Fibroblast of pulmonary artery (primary cell): ENCODE measurements at places on chromosomes 7 and 10.

DNA sequence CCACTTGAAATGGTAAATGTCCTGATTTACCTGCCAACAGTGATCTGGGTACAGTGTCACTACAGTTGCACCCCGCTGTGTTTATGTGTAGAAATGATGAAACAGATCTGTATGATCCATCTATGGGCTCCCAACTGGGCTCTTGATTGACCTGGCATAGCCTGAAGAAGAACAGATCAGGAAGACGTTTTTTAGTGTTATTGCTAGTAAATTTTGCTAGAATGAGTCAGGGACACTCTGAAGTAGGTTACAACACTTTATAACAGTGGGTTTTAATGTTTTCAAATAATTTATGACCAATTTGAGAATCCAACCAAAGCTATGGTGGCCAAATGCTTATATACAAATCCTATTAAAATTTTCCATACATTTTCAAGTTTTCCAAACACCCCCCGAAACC is 110.3 kb downstream of the DKK1 start:
- no peak for DNase-seq

GRCh38 chr7:149355390-149356048 is 93.5 kb downstream of the ZNF783 start:
- DNase-seq = no peak

- no peak for DNase-seq
Observed at GRCh38 chr10:9656386-9656785, 1361.3 kb upstream of the CELF2 start.

- peak; percentile 39 for DNase-seq
Observed at GRCh38 chr10:105837951-105838350, 1196.9 kb downstream of the SORCS3 start.

- DNase-seq = no peak
Observed at GRCh38 chr7:44063547-44063893, 1.8 kb downstream of the PGAM2 start.

DNA sequence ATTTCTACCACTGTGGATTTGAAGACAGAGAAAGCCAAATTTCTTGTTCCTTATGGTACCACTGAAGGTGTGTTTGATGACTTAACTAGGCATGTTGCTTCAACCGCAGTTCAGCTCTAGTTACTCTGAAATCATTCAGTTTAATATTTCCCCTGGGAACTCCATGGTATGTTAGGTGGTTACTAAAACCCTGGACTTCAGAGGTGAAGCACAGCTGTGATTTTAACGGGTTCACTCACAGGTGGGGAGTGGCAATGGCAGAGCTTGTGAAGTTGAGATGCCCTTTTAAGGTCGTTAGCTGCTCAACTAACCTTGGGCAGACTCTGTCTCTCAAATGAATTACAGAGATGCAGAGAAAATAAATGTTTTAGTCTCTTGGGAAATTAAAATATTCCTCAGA is 163.6 kb upstream of the PHYHIPL start:
- no peak for DNase-seq

- no peak for DNase-seq
Observed at GRCh38 chr10:116429288-116429977, 1.8 kb downstream of the PNLIPRP3 start.

DNA sequence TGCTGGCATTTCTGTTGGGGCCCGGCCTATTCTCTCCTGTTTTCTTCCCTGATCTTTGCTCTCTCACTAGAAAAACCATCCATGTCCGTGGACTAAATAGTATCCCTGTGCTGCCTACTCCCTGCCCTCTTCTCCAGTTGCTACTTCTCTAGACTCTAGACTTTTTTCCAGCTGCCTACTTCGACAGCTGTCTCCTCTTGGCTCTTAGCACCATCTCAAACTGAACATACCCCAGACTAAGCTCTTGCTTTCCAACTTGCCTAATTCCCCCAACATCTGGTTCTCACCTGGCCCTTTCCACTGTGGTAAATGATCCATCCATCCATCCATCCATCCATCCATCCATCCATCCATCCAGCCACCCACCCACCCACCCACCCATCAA is 19.5 kb downstream of the ADCYAP1R1 start:
- no peak for DNase-seq

DNA sequence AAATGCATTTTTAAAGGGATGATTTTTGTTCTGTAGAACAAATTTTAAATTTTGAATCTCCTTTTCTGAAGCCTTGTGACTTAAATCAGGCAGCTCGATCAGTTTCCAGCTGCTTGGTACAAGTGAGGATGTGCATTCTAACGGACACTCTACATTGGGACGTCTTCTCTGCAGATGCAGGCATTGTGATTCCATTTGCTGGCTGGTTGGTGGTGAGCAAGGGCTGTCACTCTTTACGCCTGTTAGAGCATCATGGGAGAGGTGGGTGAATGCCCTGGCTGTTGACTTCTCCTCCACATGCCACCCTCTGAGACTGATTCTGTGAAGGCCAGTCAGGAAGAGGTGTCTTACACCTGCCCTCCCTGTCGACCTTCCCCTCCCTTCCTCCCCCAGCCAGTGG is 240.5 kb upstream of the RNF32 start:
- no peak for DNase-seq

DNA sequence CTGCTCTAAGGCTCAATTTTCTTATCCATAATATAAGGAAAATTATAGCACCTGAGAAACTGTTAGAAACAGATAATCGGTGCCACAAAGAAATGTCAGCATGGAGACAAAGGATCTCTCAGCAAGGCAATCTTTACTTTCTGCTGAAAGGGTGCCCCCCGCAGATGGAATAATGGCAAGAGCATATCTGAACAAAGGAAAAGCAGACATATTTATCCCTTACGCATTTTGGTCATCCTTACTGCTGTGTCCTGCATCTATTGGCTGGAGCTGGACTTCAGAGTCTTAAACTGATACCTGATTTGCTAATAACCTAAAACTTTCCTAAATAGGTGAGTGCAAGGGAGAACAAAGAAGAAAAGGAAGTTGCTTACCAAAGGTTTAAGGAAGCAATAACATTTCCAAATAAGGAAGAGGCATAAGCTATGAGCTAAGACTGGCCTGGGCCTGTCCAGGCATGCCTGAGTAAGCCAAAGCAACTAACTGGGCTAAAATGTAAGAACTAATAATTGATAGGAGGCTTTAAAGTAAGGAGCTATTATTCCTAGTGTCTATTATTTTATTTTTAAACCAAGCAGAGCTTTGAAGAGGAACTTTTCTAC is 39.6 kb upstream of the ELMO1 start:
- peak; percentile 1 for DNase-seq

- no peak for DNase-seq
Observed at GRCh38 chr10:132388891-132389432, 8.0 kb upstream of the PWWP2B start.

DNA sequence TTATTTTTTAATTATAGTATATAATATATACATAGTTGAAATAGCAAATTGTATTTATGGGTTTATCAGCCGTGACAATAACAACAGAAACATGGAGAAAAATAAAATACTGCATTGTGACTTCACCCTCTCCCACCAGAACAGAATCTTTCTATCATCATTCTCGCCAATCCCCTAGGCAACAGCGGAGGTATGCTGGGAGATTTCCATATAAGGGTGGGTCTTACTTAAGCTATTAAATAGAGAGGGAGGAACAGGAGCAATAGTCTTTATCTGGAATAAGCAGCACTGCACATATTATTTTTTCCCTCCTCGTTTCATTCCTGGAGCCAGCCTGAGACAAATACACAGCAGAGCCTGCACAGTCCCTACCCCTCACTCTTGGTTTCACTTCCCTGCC is 1214.9 kb downstream of the XPNPEP1 start:
- DNase-seq = no peak

GRCh38 chr7:74430961-74431466 is 22.7 kb upstream of the GTF2IRD1 start:
- no peak for DNase-seq

- no peak for DNase-seq
Observed at GRCh38 chr7:2724453-2725177, 36.6 kb downstream of the AMZ1 start.

GRCh38 chr10:58473976-58474375 is 38.7 kb upstream of the BICC1 start:
- DNase-seq = no peak

DNA sequence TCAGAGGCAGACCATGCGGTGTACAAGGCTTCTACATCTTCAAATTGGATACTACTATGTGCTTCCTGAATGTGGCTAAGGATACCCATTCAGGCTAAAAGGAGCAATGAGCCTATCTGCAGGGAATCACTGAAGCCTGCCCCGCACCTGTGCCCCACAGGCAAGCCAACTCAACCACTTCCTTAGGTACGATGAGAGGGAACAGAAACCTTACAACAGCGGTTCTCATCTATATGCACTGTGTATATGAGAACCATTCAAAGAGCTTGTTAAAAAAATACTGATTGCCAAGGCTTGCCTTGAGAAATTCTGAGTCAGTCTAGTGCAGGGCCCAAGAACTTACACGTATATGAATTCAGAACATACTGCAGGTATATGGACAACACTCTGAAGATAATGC is 679.6 kb downstream of the PARD3 start:
- no peak for DNase-seq

DNA sequence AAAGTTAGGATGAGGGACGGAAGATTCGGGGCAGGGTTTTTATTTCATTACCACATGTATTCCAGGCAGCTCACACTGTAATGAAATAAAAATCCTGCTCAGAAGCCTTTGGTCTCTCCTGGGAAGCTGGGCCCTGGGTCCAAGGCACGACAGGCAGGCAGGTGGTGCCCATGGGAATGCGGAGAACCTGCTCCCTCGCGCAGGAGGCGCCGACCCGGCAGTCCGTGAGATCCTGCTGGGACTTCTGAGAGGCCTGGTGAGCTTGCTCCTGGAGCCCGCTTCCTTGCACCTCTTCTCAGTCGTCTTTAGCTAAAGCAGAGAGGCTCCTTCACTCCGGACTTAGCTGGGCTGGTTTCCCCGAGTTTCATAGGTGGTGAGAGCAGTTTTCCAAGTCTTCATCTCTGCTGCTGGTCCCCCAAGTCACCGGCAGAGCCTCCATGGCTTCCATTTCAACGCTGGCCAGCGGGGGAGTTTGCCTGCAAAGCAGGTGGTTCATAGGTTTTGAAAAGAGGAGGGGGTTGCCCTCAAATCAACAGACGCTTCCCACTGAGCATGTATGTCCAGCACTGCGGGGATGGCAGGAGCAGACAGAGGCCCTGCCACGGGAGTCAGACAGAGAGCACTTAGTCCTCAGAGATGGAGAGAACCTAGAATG is 24.5 kb downstream of the IL15RA start:
- DNase-seq = no peak

DNA sequence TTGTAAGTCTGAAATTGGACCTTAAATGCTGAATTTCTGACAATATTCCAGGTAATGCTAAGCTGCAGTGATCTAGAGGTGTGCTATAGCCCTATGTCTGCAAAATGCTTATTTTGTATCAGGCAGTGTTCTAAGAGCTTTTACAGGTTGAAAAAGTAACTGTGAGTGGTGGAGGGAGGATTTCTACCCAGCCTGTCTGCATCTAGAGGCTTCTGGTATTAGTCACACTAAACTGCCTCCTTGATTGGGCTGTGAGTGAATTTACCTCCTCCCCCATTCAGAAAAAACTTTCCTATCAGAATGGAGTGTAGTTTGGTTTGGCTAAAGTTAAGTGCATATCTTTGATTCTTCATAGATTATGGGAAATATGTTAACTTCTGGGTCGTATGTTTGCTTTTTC is 56.8 kb downstream of the BBS9 start:
- DNase-seq = peak; percentile 62

DNA sequence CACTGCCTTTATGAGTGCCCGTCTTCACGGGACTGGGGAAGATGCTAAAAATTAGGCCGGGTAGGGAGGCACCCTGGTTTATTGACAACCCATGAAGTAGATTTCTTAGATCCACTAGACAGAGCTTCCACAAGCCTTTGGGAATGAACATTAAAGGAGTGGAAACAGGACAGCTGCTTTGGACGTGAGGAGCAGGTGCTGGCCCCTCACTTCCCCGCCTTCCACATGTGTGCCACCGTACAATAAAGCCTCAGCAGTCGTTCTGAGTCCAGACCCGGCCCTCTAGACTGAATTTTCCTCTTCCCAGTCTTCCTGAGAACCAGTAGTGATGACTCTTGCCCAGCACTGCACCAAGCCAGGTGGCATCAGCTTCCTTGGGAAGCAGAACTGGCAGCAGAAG is 282.4 kb downstream of the CELF2 start:
- no peak for DNase-seq

DNA sequence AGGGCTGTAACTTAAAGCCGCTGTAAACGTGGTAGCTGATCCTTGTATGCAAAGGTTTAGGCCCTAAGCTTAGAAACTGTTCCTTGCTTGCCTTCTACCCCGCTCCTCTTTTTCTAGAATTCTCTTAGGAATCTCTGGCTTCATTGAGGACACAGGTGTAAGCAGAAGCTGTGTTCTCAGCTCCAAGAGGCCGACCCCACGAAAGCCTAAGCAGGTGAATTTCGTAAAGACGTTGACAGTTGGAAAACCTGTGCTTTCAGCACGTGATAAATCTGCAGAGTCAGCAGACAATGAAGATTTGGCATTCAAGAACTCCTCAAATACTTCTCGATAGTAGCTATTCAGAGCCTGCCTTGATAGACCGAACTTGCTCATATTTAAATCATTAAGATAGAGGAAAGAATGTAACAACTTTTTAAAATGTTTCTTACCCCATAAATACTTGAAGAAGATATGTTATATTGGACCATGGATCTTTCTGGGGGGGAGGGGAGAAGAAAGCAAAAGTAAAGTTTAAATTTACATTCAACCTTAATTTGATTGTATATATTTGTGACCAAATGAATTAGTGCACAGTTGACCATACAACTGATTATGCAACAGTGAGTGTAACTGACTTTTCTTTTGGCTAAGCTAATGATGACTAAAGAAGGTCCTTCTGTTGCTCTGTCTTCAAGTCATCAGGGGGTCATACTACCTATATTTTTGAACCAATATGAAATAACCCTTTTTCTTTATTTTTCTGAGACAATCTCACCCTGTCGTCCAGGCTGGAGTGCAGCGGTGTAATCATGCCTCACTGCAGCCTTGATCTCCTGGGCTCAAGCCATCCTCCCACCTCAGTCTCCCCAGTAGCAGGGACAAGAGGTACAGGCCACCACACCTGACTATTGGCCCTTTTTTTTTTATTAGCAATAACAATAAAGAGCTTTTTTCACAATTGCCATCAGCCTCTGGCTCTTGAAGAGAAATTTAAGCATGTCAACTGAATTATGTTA is 1.2 kb upstream of the GDI2 start:
- DNase-seq = peak; percentile 21

DNA sequence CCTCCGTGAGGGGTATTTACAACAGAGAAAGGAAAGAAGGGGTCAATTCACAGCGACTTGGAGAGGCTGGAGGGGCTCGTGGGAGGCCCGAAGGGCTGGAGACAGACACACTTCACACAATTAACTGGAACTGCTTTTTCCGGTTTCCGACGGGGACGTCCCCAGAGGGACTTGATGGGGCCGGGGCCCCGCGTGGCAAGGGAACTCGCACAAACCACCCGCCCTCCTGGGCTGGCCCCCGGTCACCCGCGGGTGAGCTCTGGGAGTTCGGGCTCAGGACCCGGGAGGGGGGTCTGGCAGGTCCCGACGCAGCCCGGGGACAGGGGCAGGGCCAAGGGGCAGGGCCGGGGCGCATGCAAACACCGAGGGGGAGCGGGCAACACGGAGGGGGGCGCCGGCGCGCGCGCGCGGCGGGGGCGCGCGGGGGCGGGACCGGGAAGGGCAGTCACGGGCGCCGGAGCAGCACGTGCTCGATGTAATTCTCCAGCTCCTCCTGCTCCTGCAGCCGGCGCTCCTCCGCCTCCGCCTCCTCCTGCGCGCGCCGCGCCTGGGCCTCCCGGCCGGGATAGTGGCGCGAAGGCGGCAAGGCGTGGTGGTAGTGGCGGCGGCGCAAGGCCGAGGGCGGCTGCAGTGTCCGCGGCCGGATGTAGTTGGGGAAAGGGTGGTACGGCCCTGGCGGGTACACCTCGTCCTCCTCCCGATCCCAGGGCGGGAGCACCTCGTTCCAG is 2.7 kb downstream of the VGF start:
- DNase-seq = peak; percentile 47
